ENCODE measurements at places on chromosomes 2 and 18.

- no peak for DNase-seq
Observed at GRCh38 chr18:75474332-75474731, 46.8 kb upstream of the SMIM21 start.

GRCh38 chr2:42914860-42915259 lies 122.5 kb upstream of the HAAO start:
- DNase-seq, result no peak

DNA sequence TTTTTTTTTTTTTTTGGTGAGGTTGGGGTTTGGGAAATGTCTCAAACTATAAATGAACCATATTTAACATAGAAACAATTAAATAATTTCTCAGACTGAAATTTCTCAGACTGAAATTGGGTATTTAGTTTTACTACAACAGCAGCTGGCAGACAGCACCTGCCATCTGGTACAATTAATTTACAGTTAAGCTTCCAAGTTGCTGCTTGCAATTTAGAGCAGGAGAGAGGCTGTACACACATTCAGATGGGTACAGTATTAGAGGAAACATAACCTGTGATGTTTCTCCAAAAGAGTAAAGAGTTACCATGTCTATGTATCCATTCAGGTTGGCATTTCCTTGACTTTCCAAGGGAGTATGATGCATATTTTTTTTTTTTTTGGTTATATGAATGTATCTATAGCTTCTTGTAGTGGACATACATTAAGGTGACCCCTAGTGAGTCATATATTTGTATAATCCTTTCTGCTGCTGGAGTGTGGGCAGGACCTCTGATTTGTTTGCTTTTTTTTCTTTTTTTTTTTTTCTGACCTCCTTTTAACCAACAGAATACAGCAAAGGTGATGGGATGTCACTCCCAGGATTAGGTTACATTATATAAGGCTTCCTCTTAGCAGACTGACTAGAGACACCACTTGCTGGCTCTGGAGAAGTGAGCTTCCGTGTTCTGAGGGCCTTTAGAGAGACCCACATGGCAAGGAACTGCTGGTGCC lies 201.7 kb downstream of the PTH2R start:
- no peak for DNase-seq

- no peak for DNase-seq
Observed at GRCh38 chr2:215435280-215435869, 493 bp downstream of the FN1 start.

DNA sequence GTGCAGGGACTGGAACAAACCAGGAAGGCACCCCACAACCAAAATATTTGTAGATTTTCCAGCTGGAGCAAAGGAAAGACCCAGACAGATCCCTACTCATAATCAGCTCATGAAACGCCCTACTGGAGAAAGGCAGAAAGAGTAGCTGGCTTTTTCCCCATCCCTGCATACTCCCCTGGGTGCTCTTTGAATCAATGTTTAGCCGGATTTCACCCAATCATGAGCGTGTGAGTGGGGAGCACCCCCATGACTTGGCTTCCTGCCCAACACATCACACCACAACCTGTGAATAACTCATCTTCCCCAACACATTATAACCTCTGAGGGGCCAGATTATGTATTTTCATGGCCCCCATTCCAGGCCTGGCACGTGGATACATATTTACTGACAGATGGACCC lies 35.1 kb upstream of the SLC14A1 start:
- no peak for DNase-seq

- DNase-seq, result no peak
Observed at GRCh38 chr2:85628658-85629057, 12.7 kb downstream of the USP39 start.

- DNase-seq, result no peak
Observed at GRCh38 chr2:224561234-224562005, 23.7 kb downstream of the CUL3 start.

GRCh38 chr2:11092701-11093335 lies 62.4 kb upstream of the SLC66A3 start:
- no peak for DNase-seq

- no peak for DNase-seq
Observed at GRCh38 chr18:77015169-77015568, 117.4 kb downstream of the MBP start.

GRCh38 chr2:75751360-75751759 lies 40.6 kb upstream of the GCFC2 start:
- no peak for DNase-seq

- no peak for DNase-seq
Observed at GRCh38 chr2:44429034-44429433, 67.3 kb downstream of the CAMKMT start.

- no peak for DNase-seq
Observed at GRCh38 chr2:29687121-29687520, 234.3 kb downstream of the ALK start.

DNA sequence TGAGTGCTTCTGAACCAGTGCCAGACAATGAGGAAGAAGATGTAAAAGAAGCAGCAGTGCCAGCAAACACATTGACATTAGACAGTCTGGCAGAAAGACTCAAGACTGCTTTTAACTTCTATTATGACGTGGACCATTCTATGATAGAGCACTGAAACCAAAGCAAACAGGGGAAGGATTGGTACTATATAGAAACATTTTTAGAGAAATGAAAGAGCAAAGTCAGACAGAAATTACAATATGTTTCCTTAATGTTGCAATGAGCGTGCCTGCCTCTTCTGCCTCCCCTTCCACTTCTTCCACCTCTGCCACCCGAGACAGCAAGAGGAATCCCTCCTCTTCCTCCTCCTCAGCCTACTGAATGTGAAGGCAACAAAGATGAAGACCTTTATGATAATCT lies 39.7 kb downstream of the DHX57 start:
- DNase-seq, result no peak

GRCh38 chr18:25365242-25365641 lies 13.3 kb upstream of the ZNF521 start:
- no peak for DNase-seq

GRCh38 chr2:180716186-180717180 lies 263.9 kb upstream of the UBE2E3 start:
- no peak for DNase-seq

- DNase-seq, result no peak
Observed at GRCh38 chr2:63053081-63053888, 2.7 kb downstream of the OTX1 start.

- no peak for DNase-seq
Observed at GRCh38 chr2:38265461-38265860, 111.6 kb downstream of the ATL2 start.

Data from H1 (cell line).